ENCODE measurements at places on chromosomes 5 and 9. TPM values are rescaled to one million over a fixed set of nuclear protein-coding genes. Genes with fewer than 3 reads are reported as not detected.

The CARD6 gene
- total RNA-seq = 7.1 TPM

The CERCAM gene
- 525 TPM for total RNA-seq

The AHRR gene
- 33.7 TPM for total RNA-seq

The PCDHGA6 gene
- 5.4 TPM for total RNA-seq

The KDM3B gene
- 26.8 TPM for total RNA-seq

The TMEM174 gene
- total RNA-seq = not detected

The ENTREP1 gene
- not detected for total RNA-seq

The PGM5 gene
- not detected for total RNA-seq

The FREM1 gene
- total RNA-seq = 0.11 TPM

The SPATA31A7 gene
- not detected for total RNA-seq

The SLC36A2 gene
- not detected for total RNA-seq

The SMAD5 gene
- 53.1 TPM for total RNA-seq

The LCN1 gene
- not detected for total RNA-seq

The GABRA1 gene
- not detected for total RNA-seq

The SLC45A2 gene
- total RNA-seq = not detected

The SLC6A19 gene
- total RNA-seq = not detected

The CFAP90 gene
- not detected for total RNA-seq

The DNM1 gene
- 12.1 TPM for total RNA-seq

The SLC34A1 gene
- not detected for total RNA-seq

The TOR1A gene
- 73.6 TPM for total RNA-seq

The TRIM7 gene
- 6.8 TPM for total RNA-seq

The PCDHA12 gene
- not detected for total RNA-seq

The CAVIN4 gene
- 1.9 TPM for total RNA-seq

The GTF2H2C gene
- 45.8 TPM for total RNA-seq

The WWC1 gene
- 7.1 TPM for total RNA-seq

The TAF11L8 gene
- total RNA-seq = not detected

The LHX3 gene
- not detected for total RNA-seq

The MYMK gene
- total RNA-seq = not detected

The ST8SIA4 gene
- total RNA-seq = under 0.01 TPM

The SAP30L gene
- total RNA-seq = 26.0 TPM

The HAVCR2 gene
- total RNA-seq = not detected

The SELENOP gene
- total RNA-seq = 1.5 TPM

The FOXE1 gene
- total RNA-seq = not detected

The ZBED3 gene
- 0.54 TPM for total RNA-seq

Measured in GM23248 (cell line).